ENCODE measurements at places on chromosomes 4 and X.

DNA sequence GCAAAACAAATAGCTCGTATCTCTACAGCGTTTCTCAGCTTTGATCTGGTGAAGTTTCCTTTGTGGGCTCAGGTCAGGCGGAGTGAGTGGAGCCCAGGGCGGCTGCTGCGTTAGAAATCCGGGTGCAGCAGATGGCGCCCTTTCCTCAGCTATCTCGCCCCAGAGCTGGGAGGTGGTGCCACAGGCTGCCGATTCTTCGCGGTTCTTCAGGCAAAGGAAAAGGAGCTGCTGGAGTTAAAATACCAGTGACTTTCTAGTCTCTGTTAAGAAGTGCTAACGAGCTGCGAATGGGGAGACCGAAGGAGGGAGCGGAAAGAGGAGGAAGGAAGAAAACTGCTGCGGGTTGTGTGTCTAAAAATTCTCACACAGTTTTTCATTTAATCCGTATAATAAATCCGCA, 114.6 kb downstream of the CPE start:
- no peak for DNase-seq
- H3K4me3 ChIP-seq: no peak overlapping the region
- no peaks in the 10 kb centered on the region for H3K27me3 ChIP-seq
- no peaks in the 10 kb centered on the region for H3K36me3 ChIP-seq
- H3K4me1 ChIP-seq: no peaks in the 10 kb centered on the region
- no peak overlapping the region for H3K27ac ChIP-seq

- no peaks in the 10 kb centered on the region for H3K4me1 ChIP-seq
- H3K27me3 ChIP-seq: no peaks in the 10 kb centered on the region
- H3K27ac ChIP-seq: no peak overlapping the region
- no peak for DNase-seq
- no peak overlapping the region for H3K4me3 ChIP-seq
Measured at GRCh38 chrX:11464380-11464779, 171.2 kb downstream of the AMELX start.

GRCh38 chr4:78584863-78585547, 33.4 kb downstream of the ANXA3 start:
- no peaks in the 10 kb centered on the region for H3K27me3 ChIP-seq
- H3K4me3 ChIP-seq: no peak overlapping the region
- no peak for DNase-seq
- no peak overlapping the region for H3K27ac ChIP-seq
- H3K36me3 ChIP-seq: peaks cover 19% of the 10 kb centered on the region
- H3K4me1 ChIP-seq: no peaks in the 10 kb centered on the region

- no peak overlapping the region for H3K4me3 ChIP-seq
- no peak for DNase-seq
- H3K27ac ChIP-seq: no peak overlapping the region
- H3K36me3 ChIP-seq: no peaks in the 10 kb centered on the region
- H3K4me1 ChIP-seq: peaks cover 13% of the 10 kb centered on the region
Measured at GRCh38 chr4:123653236-123653635, 256.6 kb downstream of the SPRY1 start.

DNA sequence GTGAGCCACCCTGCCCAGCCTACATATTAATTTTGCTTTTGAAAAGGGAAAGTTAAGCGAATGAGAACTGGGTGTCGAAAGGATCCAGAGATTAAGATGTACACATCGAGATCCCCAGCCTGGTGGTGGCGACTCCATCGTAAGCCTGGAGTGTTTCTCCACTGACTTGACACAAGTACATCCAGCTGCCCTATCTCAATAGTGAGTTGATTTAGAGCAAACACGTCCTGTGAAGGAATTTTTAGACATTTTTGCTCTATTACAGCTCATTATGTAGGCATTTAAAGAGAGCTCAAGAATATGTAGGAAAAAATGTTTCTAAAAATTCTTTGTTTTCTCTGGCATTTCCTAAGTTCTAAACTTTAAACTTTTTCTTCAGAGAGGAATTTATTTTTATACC, 11.7 kb upstream of the CLDN34 start:
- H3K4me1 ChIP-seq: no peaks in the 10 kb centered on the region
- H3K36me3 ChIP-seq: no peaks in the 10 kb centered on the region
- DNase-seq: no peak
- no peak overlapping the region for H3K27ac ChIP-seq

- H3K27me3 ChIP-seq: no peaks in the 10 kb centered on the region
- DNase-seq: peak; percentile 11
- no peaks in the 10 kb centered on the region for H3K36me3 ChIP-seq
- peaks cover 18% of the 10 kb centered on the region for H3K4me1 ChIP-seq
- H3K4me3 ChIP-seq: no peak overlapping the region
- no peak overlapping the region for H3K27ac ChIP-seq
Measured at GRCh38 chr4:151692821-151693673, 67.8 kb downstream of the GATB start.

Measured in upper lobe of left lung (tissue), 6 donors.